ENCODE measurements at places on chromosomes 4 and X. TPM values are rescaled to one million over a fixed set of nuclear protein-coding genes. Genes with fewer than 3 reads are reported as not detected.

CT45A10 gene
- not detected for total RNA-seq

MAGEA9B gene
- total RNA-seq, result not detected

MAML3 gene
- 0.52 TPM for total RNA-seq

EFHC2 gene
- total RNA-seq, result 0.95 TPM

SSX1 gene
- total RNA-seq, result not detected

KLF8 gene
- 2.4 TPM for total RNA-seq

AADAT gene
- 2.1 TPM for total RNA-seq

GATA1 gene
- not detected for total RNA-seq

UGT2A1 gene
- not detected for total RNA-seq

SCML2 gene
- 1.1 TPM for total RNA-seq

CSAG1 gene
- not detected for total RNA-seq

DDX53 gene
- not detected for total RNA-seq

CLGN gene
- total RNA-seq, result 17.3 TPM

MAGEB1 gene
- total RNA-seq, result not detected

ITIH6 gene
- not detected for total RNA-seq

POF1B gene
- not detected for total RNA-seq

LDOC1 gene
- total RNA-seq, result 6.8 TPM

PNCK gene
- total RNA-seq, result 0.17 TPM

GLUD2 gene
- 1.8 TPM for total RNA-seq

PSAPL1 gene
- total RNA-seq, result not detected

NSD2 gene
- total RNA-seq, result 31.5 TPM

PRKG2 gene
- total RNA-seq, result 20.3 TPM

SPATA18 gene
- total RNA-seq, result 22.2 TPM

CSN1S1 gene
- not detected for total RNA-seq

CYP2U1 gene
- 15.2 TPM for total RNA-seq

DOK7 gene
- total RNA-seq, result 0.09 TPM

MAGEB2 gene
- not detected for total RNA-seq

FUNDC1 gene
- 7.0 TPM for total RNA-seq

AMOT gene
- 10.7 TPM for total RNA-seq

Measured in bronchial smooth muscle cell (primary cell).